ENCODE measurements at places on chromosomes 7 and 10.

GRCh38 chr10:129495698-129496097 is 28.7 kb downstream of the MGMT start:
- no peak for DNase-seq

GRCh38 chr7:34759477-34760125 is 101.6 kb downstream of the NPSR1 start:
- DNase-seq: no peak

GRCh38 chr7:3218411-3219225 is 82.4 kb upstream of the SDK1 start:
- DNase-seq: no peak

DNA sequence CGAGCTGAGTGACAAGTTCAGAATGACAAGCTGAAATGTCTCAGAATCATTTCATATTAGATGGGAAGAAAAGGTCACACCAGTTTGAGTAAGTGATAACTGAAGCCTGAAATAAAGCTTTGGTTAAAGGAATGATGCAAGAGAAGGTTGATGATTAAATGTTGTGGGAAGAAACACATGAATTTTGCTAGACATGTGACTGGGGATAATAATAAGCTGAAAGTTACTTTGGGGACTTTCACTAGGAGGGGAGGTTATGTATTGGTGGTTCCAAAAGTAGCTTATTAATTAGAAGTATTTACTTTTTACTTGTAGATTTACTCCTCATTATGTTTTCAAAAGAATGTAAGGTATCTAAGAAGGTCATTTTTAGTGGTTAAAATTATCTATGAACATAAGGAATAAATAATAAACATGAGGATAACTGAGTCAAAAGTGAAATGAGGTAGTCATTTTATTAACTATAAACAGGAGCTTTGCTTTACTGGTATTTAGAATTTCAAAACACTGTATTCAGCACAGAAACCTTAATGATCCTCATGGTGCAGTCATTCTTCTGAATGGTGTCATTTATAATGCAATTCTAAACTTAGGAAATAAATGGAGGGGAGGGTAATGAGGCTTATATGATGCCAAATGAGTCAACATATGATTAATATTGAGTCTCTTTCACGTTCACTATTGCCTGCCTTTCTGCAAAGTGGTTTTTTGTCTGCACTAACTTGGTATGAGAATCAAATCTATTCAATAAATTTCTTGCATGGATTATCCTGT is 63.7 kb downstream of the PRKG1 start:
- no peak for DNase-seq

DNA sequence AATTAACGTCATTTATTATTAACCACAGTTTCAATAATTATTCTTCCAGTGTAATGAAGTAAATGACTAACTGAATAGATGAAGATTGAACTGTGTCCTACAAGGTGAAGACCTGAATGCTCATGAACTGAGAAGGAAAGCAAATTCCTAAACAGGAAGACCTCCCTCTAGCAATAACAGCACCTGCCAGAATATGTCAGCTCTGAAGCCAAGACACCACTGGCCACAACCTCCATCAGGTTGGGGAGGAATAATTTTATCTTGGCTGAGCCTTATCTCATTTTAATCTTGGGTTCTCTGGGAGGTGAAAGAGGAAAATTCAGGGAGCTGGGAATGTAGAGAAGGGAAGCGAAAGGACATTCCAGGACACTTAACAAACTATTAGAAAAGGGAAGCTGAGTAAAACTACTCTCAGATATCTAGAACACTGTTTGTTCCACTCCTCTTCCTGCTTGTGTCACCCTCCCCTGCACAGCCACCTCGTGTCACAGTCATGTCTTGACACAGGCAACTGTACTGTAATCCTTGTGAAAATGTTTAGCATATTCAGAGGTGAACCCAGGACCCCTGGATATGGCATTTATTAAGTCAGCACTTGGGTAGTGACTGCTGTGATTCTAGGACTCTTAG is 4.6 kb upstream of the SLC13A1 start:
- DNase-seq: no peak

GRCh38 chr7:77330169-77330882 is 85.8 kb downstream of the GSAP start:
- no peak for DNase-seq

DNA sequence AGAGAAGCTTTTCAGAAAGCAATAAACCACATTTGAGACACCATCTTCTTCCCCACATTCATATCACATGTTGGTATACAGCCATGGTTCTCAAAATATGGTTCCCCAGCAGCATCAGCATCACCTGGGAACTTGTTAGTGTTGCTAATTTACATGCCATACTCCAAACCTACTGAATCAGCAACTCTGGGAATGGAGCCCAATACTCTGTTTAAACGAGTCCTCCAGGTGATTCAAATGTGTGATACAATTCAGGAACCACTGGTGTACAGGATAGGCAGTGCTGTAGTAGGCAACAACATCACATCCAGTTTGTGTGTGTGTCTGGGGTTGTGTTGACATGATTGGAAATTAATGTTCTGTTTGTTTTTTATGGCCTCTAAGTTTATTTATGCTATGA is 47.7 kb downstream of the ZNF277 start:
- DNase-seq: no peak

GRCh38 chr7:39507866-39508551 is 58.2 kb upstream of the YAE1 start:
- DNase-seq: no peak

DNA sequence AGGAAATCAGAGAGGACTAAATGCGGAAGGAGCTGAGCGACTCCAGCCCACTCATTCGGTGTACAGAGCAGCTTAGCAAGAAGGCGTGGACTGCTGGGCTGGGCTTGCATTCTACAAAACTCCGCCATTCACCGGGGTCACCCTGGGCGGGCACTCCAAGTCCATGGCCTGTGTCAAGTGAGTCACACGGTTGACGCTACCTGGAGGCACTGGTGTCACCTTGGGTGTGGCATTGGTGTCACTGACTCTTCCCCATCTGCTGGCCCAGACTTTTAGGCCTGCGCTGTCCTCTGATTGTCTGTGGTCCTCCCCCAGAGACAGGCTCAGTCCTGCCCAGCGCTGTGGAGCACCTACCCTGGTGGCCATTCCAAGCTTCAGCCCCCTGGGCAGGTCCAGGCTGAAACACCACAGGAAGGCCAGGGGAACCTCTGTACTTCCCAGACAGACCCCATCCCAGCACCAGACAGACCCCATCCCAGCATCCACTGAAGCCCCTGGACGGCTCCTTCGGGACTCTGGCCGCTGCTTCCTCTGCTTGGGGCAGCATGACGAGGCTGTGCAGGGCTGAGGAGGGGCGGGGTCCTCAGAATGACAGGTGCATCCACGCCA is 30.6 kb upstream of the CNPY1 start:
- DNase-seq: no peak

DNA sequence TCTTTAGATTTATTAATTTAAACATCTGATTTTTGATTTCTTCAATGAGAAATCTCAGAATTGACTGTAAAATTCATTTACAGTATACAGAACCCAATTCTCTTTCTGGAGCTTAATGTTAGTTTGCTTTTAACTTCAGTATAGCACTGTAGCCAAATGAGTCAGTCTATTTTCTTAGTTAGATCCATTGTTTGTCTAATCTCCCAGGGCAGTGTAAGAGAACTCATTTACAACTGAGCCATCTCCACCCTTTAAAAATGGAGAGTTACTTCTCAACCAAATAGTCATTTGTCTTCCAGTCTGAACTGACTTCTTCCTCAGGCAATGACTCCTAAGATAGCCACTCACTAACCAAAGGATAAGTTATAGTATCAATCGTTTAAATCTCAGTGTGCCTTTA is 3.0 kb upstream of the WNT2 start:
- DNase-seq: no peak

GRCh38 chr7:45591101-45591906 is 17.1 kb downstream of the ADCY1 start:
- DNase-seq: no peak

DNA sequence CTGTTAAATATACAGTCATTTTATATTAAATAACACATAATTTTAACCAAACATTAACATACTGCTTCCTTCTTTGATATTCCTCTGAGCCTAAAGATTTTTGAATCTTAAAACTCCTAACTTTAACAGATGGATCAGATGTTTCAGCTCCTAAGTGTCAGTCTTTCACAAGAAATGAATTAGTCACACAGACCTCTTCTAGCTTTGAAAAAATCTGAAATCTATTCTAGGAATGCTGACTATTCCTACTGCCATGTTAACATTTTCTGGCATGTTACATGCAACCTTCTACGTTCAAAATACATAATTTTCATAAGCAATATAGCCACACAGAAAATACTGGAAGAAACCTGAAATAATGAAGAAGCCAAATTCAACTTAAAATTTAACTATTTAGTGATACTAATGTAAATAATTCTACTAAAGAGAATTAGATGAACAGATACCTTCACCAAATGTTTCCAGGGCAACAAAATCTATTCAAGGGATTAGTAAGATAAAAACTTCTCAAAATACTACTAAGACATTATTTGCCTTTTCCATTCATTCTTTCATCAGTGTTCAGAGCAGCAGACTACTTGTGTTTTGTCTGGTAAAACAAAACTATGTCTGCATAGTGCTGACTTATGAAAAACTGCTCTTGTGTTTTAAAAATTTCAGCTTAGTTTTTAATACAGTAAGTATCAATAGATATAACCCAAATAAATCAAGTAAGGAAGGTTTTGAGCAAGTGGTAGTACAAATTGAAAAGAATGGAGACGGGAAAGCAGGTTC is 9.2 kb downstream of the JMJD1C start:
- no peak for DNase-seq

DNA sequence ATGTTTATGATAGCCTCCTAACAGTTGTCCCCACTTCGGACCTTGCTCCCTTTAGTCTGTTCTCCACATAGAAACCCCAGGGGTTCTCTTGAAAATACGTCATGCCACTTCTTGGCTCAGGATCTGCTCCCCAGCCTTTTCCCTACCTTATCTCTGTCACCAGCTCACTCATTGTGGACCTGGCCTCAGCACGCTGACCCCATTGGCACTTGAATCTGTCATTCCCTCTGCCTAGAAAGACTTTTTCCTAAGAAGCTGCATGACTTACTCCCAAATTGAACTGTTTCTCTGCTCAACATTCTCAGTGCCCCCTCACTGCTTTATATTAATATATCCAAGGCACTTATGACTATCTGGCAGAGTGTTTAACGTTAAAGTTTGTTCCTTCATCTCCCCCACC is 8.4 kb downstream of the EPDR1 start:
- no peak for DNase-seq

DNA sequence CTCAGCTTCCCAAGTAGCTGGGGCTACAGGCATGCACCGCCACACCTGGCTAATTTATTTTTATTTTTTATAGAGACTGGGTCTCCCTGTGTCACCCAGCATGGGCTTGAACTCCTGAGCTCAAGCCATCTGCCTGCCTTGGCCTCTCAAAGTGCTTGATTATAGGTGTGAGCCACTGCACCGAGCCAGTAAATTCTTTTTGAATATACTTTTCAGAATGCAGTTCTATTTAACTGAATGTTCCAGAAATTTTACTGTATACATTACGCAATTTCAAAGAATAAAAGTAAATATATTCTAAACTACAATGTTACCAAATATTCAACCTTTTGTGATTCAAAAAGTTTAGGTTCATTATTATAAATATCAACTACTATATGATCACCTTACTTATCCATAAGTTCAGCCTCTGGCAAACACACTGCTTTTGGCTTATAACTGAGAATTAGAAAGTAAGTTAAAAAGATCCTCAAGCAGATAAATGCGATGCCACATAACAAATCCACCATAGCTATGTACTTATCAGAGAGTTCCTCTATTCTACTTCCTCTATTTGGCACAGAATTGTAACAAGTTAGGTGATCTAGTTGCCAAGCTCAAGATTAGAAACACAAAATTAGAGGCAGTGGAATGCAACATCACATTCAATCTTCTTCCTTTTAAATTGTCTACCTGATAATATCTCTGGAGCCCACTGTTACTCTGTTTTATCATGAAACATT is 118.2 kb downstream of the ANK3 start:
- no peak for DNase-seq

- no peak for DNase-seq
Measured at GRCh38 chr7:157904866-157905570, 568.2 kb downstream of the DNAJB6 start.

- no peak for DNase-seq
Measured at GRCh38 chr10:79491143-79491835, 21.0 kb upstream of the EIF5AL1 start.

- no peak for DNase-seq
Measured at GRCh38 chr7:26681819-26682418, 182.5 kb downstream of the SKAP2 start.

DNA sequence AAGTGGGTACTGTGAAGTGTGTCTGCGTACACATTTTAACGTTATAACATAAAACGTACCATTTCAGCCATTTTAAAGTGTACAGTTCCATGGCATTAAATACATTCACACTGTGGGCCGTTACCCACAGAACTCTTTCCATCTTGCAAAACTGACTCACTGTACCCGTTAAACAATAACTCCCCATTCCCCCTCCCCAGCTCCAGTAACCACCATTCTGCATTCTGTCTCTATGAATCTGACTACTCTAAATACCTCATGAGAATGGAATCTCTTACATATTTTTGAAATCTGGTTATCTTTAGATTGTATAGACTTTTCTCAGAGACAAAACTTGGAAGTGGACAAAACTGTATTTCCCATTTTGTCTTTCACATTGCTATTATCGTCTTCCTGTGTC is 9.3 kb downstream of the ARL3 start:
- no peak for DNase-seq

GRCh38 chr10:29533046-29533445 is 101.7 kb downstream of the SVIL start:
- no peak for DNase-seq

GRCh38 chr10:124694481-124695220 is 49.5 kb downstream of the FAM53B start:
- DNase-seq: no peak

GRCh38 chr7:148670807-148671206 is 27.9 kb upstream of the CUL1 start:
- no peak for DNase-seq
